Inflammatory macrophage (primary cell): ENCODE measurements at places on chromosomes 3 and 15.
A peak's percentile ranks its signal among the peaks of the same experiment; 100 is the strongest.

- peak; percentile 53 for DNase-seq
Measured at GRCh38 chr3:125437631-125438435, 62.7 kb upstream of the ZNF148 start.

- DNase-seq = no peak
Measured at GRCh38 chr3:120098710-120099109, 4.5 kb upstream of the GSK3B start.

- no peak for DNase-seq
Measured at GRCh38 chr3:180280555-180280954, 243.8 kb upstream of the PEX5L start.

GRCh38 chr3:128167973-128168674 is 14.8 kb downstream of the EEFSEC start:
- DNase-seq = peak; percentile 44

DNA sequence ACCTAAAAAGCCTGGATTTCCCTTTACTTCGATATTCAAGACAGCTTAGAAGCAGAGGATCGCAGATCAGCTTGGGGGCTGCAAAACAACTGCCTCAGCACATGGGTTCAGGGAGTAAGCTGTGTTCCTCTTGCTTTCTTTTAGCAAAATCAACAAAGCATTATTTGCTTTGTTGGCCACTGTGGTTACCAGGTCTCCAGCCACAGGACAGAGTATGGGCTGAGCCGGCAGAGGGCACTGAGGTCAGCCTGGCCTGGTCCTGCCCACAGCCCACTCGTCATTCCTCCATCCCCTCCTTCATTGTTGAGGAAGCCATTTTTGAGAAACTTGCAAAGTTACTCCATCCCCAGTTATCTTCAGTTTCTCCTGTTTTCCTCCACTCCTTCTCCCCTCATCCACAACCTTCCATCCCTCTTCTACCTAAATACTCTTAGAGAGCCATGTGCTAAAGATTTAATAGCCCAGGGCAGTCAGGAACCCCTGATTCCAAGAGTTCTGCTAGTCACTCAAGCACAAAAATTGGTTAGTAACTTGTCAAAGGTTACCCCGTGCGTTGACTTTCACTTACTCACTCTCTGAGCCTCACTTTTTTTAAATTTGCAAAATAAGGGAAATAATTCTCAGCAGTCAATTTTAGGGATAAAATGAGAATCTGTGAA is 60.0 kb upstream of the HES1 start:
- DNase-seq = no peak

GRCh38 chr3:69080233-69080920 is at the start of gene UBA3:
TSS of gene UBA3 (minus strand) at chr3:69080365. CDS start at chr3:69080353, 12 bp downstream.
- peak; percentile 91 for DNase-seq

DNA sequence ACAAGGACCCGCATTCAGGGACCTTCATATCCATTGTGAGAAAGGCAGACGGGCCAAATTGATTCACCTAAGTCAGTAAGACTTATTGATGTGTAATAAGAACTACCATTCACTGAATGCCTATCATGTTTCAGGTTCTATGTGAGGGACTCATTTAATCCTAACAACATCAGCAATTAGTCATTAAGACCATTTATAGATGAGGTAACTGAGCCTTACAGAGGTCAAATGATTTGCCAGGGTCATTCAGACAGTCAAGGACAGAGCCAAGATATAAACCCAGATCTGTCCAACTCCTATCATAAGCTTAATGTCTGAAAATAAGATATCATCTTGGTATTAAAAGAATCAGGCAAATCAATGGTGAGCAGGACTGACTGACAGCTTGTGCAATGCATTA is 453.8 kb downstream of the MAGI1 start:
- DNase-seq = no peak

GRCh38 chr3:129563332-129563731 is 20.4 kb downstream of the H1-8 start:
- no peak for DNase-seq

DNA sequence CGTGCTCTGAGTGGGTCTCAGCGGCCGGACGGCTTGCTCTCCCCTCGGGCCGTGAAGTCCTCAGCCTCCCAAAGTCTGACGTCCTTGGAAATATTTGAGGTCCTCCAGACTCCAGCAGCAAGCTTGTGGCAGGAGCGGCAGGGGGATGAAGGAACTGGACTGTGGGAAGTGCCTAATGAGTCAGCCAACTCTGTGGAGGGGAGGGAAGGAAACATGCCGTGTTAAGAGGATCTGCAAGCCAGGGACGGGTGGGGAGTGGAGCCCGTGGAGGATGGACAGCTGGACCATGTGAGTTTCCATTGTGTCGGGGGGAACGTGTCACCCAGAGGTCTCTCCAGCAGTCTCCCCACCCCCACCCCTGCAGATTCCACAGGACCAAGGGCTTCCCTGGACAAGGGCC is 39.4 kb upstream of the IDH2 start:
- peak; percentile 67 for DNase-seq

- no peak for DNase-seq
Measured at GRCh38 chr3:139839014-139839413, 96.0 kb upstream of the CLSTN2 start.

- DNase-seq = peak; percentile 78
Measured at GRCh38 chr15:84833447-84834228, 16.5 kb downstream of the ALPK3 start.

DNA sequence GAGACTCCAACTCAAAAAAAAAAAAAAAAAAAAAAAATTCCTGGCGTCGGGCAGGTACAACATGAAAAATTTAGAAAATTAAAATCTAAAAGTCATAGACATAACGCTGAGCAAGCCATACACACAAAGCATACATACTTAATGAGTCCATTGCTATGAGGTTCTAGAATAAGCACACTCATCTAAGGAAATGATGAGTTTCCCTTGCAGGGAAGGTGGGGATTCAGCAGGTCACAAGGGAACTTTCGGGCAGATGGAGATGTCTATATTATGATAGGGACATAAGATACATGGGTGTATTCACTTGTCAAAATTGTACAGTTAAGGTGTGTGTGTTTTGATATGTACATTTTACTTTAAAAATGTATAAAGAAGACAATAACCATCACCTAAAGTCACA is 120.2 kb upstream of the LIPC start:
- no peak for DNase-seq

DNA sequence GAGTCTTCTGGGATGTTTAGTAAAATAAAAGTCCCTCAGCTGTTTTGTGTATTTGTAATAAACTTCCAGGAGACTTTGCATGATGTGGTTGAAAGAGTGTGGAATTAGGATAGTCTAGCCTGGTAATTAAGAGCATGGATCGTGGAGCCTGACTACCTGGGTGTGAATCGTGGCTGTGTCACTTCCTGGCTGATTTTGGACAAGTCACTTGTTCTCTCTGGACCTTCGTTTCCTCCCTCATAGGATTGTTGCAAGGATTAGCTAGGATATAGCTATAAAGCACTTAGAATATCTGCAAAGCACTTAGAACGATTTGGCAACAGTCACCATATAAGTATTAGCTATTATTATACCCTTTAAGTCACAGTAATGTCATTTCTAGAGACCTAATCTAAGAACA is 40.2 kb downstream of the SLMAP start:
- DNase-seq = no peak

- no peak for DNase-seq
Measured at GRCh38 chr3:124266487-124266886, 274.6 kb upstream of the ROPN1 start.

DNA sequence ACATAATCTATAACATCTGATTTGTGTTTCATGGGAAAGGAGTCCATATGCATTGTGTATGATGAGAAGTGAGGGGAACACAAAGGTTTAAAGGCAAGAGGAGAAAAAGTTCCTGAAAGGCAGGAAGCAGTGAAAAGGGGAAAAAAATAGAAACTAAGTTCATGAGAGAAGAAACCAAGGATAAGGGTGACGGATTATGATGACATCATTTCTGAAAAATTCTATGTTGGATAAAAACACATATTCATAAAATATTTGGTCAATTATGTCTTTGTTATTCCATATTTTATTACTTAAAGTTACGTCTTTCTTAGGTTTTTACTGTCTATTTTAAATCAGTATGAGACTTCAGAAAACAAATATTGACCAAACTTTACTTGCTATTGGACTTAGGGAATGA is 48.6 kb upstream of the CP start:
- DNase-seq = no peak

GRCh38 chr15:99197856-99198255 is 51.5 kb downstream of the TTC23 start:
- DNase-seq = no peak

GRCh38 chr15:80467311-80467714 is 63.1 kb downstream of the ARNT2 start:
- no peak for DNase-seq

DNA sequence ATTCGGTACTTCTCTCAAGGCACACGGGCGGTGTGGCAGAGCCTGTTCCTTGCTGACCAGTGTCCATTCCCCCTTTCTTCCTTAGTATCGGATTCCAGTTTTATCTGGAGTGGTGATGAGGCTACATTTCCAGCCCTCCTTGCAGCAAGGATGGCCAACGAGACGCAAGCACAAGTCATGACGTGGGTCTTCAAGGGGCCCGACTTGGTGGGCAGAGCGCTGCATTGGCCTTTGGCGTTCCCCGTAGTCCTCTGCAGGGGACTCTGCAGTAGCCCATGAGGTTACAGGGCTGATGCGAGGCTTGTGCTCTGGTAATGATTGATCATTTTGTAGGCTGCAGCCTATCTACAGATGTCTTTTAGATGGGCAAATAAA is 194.5 kb downstream of the OPA1 start:
- no peak for DNase-seq

DNA sequence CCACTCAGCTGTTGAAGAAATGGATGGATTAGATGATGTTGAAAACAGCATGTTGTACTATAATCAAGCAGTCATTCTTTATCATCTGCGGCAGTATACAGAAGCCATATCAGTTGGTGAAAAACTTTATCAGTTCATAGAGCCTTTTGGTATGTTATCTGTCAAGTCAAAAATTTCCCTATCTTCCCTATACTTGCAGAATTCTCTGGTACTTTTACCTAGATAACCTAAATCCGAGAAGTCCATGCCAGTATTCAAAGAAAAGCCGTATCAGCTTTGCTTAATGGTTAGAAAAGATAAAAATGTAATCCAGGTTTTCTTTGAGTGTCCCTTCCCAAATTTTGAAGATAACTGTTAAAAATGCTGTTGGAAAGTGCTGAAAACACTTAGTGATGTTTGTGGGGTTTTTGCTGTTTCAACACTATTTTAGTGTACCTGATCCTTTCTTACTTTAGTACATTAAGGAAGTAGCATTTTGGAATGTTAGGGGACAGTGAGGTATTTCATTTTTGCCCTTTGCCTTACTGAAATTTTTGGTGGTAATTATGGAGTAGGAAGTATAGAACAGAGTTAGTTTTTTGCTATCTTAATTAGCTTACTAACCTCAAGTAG is 23.8 kb downstream of the CNOT10 start:
- DNase-seq = no peak

GRCh38 chr3:194224471-194225417 is 88.8 kb downstream of the HES1 start:
- no peak for DNase-seq

- DNase-seq = no peak
Measured at GRCh38 chr15:89372069-89372935, 37.7 kb upstream of the POLG start.

- no peak for DNase-seq
Measured at GRCh38 chr15:29887721-29888120, 65.5 kb upstream of the TJP1 start.

GRCh38 chr3:17730318-17730967 is 12.0 kb downstream of the TBC1D5 start:
- DNase-seq = no peak

DNA sequence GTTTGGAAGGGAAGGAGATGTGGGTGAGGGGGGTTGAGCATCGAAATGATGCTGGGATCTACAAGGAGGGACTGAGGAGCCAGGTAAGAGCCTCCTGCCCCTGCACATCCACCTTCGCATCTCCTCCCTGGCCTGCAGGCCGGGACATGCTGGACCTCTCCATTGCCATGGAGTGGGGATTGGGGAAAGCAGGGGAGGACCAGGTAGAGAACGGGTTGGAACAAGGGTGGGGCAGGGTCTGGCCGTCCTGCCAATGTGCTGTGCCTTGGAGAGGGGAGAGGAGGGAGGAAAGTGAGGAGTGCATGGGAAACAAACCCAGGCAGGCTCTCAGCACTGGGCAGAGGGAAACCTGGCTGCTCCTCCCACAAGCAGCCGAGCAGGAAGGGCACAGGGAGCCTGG is 10.6 kb downstream of the PLA2G4B start:
- DNase-seq = no peak

GRCh38 chr3:59247402-59247841 is 197.6 kb upstream of the CFAP20DC start:
- DNase-seq = no peak

DNA sequence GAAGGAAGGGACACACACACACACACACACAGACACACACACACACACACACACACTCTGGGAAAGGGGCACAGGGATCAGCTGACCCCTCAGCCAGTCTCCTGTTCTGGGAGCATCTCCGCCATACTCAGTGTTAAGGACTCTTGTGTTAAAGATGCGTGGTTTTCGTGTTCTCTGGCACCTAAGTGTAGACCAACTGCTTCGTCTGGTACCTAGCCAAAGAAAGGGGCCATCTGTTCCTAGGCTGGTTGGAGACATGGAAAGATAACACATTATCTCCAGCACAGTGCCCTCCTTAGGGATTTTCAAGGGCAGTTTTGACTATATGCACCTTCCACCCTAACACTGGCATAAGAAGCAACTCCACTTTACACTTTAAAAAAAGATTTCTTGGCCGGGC is 65.1 kb downstream of the EPHB1 start:
- no peak for DNase-seq

DNA sequence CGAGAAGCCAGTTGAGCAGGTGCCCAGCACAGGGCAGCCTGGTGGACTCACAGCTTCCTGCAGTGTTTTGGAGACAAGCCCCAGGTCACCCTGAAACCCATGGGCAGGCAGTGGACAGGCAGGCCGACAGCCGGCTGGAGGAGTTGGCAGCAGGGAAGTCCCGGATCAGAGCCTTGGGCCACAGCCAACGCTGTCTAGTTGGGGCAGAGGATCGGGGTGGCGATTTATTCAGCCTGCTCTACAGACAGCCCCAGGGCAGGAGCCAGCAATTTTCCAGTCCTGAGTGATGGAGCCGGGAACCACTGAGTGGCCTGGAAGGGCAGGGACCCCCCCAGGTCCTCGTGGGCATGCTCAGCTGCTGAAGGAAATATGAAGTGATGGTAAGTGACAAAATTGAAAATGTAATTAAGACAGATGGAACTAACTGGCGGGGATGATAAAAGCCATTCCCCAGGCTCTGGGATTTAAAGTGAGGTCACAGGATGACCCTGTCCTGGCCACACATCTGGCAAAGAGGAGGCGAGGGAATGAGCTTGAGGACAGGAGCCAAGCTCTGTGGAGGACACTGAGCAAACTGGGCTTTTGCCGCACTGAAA is 34.4 kb upstream of the TBC1D21 start:
- DNase-seq = no peak

DNA sequence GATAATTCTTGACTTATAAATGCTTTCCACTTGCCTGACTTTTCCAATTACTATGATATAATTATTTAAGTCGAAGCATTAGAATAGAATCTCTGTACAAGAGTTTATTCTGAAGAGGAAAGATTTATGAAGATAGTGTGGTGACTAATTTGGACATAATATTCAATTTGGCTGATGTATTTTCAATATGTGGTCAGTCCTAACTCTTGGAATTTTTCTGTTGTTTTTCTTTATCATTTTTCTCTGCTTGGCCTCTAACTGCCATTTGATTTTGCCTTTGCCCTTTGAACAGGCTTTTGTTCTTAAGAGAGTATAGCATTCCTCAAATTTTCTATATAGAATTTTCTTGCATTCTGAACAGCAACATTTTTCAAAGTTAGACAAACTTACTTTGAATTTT is 2.6 kb upstream of the MDFIC2 start:
- no peak for DNase-seq

- DNase-seq = no peak
Measured at GRCh38 chr3:116614795-116615362, 94.7 kb upstream of the TUSC7 start.
